ENCODE measurements at places on chromosomes 4 and X. TPM values are rescaled to one million over a fixed set of nuclear protein-coding genes. Genes with fewer than 3 reads are reported as not detected.

TBC1D9 gene
- 0.14 TPM for total RNA-seq

LINC00632 gene
- not detected for total RNA-seq

- no peak for DNase-seq
Measured at GRCh38 chr4:58732973-58733372, 1622.8 kb upstream of the IGFBP7 start.

HMGN5 gene
- 2.8 TPM for total RNA-seq

DMP1 gene
- not detected for total RNA-seq

DNA sequence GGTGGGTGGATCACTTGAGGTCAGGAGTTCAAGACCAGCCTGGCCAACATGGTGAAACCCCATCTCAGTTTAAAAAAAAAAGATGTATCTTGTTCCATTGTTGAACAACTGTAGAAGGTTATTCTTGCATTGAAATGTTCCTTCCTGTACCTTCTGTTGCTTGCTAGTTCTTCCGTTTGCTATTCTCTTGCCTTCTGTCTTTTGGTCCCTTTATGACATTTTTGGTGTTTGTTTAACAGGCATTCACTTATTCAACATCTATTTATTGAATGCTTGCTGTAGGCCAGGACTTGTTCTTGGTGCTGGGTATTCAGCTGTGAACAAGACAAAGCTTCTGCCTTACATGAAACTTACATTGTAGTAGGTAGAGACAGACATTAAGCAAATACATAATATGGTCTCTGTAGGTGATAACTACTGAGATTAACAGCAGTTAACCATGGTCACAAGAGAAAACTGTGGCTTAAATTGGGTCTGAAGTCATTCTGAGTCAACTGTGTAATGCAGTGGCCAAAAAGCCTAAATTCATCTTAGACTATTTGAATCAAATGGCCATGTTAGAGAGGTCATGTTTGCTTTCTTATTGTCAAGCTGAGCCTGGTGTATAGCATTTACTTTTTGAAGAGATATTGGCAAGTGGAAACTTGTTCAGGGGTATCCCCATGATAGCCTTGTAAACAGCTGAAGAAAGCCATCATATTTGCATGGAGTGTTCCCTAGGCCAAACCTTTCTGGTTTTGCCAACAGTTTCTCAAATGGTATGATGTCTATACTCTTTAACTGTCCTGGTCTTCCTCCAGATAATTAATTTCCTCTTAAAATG, 35.6 kb downstream of the GAB1 start:
- no peak for DNase-seq

DNA sequence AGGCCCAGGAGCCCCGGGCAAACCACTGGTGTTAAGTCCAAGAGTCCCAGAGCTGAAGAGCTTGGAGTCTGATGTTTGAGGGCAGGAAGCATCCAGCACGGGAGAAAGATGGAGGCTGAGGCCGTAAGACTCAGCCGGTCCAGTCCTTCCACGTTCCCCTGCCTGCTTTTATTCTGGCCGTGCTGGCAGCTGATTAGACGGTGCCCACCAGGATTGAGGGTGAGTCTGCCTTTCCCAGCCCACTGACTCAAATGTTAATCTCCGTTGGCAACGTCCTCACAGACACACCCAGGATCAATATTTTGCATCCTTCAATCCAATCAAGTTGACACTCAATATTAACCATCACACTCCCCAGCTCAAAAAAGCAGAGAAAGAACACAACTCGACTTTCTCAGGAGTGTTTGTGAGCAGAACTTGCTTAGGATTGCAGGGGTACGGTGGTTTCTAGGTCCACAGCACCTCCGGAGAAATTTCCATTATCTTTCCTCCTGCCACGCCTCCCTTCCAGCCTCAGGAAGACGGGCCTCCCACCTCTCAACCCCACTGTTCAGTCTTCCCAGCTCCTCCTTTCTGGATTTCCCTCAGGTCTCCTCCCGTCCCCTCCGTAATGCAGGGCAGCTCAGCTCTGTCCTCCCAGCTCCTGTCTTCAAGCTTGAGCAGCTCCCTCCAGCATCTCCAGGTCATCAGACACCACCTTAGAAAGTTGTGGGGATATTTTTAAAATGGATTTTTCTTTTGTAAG, 13.3 kb upstream of the TMEM271 start:
- no peak for DNase-seq

- DNase-seq, result no peak
Measured at GRCh38 chrX:41491267-41492004, 44.3 kb downstream of the NYX start.

- DNase-seq, result no peak
Measured at GRCh38 chrX:53082773-53083616, 828 bp downstream of the TSPYL2 start.

GRCh38 chr4:76407440-76408119, 13.4 kb downstream of the CCDC158 start:
- DNase-seq, result no peak

DNA sequence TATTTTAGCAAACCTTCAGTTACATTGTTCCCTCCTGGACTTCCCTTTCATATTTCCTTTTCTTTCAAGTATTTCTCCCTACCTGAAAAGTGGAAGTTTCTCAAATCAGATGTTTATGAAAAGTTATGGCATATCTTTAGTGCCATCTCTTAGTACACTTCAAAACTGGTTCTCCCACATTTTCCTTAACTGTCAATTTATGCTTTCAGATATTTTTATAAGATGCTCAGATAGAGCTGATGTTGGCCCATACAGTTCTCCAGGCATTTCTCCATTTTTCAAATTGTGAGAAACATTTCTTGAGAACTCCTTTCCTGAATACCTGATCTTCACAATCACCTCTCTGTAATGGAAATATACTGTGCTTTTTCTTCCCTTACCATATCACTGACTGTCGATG, 32.5 kb upstream of the AP1AR start:
- DNase-seq, result no peak

GRCh38 chrX:12657433-12657832, 133.8 kb upstream of the PRPS2 start:
- DNase-seq, result no peak

- DNase-seq, result no peak
Measured at GRCh38 chr4:153520801-153521329, 54.7 kb downstream of the TMEM131L start.

GRCh38 chrX:46531442-46531841, 13.8 kb downstream of the ZNF674 start:
- no peak for DNase-seq

DNA sequence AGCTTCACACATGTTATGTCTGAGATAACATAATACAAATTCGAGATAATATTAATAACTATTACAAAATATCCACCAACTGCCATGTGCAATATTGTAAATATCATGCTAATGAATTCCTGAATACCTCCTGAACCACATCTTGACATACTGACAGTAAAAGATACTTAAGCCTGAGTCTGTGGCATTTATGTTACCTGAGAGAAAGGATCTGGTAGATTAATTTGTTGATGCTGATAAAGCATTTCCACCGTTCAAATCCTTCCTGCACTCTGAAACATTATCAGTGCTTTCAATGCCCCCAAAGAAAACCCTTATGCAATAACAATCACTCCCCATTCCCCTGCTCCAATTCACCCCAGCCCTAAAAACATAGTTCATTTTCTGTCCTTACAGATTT, 38.8 kb upstream of the ADGRA3 start:
- no peak for DNase-seq

CCKAR gene
- total RNA-seq, result not detected

GYG2 gene
- total RNA-seq, result not detected

FRMPD4 gene
- not detected for total RNA-seq

GLRA3 gene
- total RNA-seq, result not detected

DNA sequence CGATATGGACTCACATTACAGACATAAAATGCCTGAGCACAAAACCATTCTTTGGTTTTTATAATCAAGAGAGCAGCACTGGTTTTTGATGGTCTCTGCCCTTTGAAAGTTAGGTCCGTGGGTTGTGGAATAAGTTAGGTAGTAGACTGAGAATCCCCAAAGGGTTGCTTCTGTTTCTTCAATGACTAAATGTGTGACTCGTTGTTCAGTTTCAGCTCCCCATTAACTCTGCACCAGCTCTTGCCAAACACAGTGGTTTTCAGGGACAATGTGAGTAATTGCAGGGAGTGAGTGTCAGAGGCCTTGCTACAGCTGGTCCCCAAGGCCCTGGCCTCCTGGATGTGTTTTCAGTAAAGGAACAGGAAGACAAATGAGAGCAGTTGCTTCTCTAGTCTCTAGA, 24.8 kb downstream of the SMIM20 start:
- peak; percentile 64 for DNase-seq

DNA sequence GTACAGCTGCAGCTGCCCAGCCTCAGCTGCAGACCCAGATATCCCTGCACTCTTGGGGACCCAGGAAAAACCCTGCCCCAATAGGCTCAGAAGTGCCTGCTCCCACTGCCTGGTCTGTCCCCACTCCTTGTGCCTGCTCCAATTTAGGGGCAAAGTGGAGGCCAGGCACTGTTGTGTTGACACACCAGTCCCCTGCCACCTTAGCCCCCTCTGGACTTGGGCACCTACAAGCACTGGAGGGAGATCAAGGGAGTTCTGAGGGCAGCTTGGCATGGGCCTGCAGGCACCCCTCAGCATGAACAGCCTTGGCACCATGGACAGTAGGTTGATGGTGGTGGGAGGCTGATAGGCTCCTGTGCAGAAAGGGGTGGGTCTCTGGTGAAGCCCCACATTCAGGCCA, 2020.8 kb upstream of the ADGRL3 start:
- DNase-seq, result no peak

AMBN gene
- not detected for total RNA-seq

- no peak for DNase-seq
Measured at GRCh38 chr4:111399623-111400022, 745.6 kb upstream of the FAM241A start.

PNMA3 gene
- total RNA-seq, result 2.2 TPM

ODAM gene
- not detected for total RNA-seq

DNA sequence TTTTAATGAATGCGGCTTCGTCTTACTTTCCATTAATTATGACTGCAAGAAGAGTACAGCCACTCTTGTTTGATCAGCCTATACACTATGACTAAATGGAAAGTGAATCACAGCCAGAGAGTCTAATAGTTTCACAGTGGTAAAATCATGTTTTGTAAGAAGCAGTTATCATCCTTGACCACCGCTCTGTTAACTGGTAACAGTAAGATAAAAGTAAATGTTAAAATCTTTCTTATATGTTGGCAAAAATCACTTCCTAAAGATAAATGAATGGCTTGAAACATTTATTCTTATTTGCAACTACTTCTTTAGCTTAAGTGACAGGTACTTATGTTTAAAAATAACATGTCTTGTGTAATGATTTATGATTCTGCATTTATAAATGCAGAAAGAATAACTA, 13.2 kb downstream of the GALNT7 start:
- no peak for DNase-seq

TIGD4 gene
- 0.53 TPM for total RNA-seq

DNA sequence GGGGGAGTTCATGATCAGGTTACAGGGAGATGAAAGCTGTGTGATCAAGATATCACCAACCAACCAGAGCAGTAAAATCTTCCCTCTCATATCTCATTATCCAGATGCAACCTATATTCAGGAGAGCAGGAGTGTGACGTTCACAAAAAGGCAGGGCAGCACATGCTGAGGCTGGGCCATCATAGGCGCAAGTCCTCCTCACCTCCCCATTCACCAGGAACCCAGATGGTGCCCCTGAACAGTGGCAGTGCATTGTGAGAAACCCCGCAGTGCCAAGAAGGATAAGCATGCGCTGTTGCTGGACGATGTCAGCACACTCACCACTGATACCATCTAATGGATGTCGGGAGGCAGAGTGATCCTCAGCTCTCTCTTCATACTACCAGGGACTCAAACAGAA, 170.9 kb downstream of the COL25A1 start:
- DNase-seq, result no peak

- DNase-seq, result no peak
Measured at GRCh38 chr4:69859140-69859685, 732 bp downstream of the SULT1E1 start.

AMTN gene
- total RNA-seq, result not detected

- DNase-seq, result no peak
Measured at GRCh38 chr4:77120886-77121508, 36.0 kb upstream of the CCNG2 start.

DNA sequence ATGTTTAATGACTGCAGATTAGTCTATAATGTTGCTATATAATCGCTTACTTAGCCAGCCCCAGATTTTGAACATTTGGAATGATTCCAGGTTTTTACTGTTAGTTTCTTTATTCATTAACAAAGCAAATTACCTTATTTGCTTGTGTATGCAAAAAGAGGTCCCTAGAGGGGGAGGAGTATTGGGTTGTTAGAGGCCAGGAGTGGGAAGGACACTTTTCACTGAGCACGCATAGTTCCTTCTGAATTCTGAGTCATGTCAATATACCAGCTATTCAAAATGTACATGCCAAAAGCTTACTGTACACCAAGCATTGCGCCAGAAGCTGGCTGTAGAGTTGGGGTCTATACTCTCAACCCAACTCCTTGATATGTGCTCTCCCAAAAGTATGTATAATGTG, 5.1 kb upstream of the DGAT2L6 start:
- no peak for DNase-seq

CT45A2 gene
- not detected for total RNA-seq

- no peak for DNase-seq
Measured at GRCh38 chr4:105558277-105558676, 5.9 kb downstream of the ARHGEF38 start.

DIPK2B gene
- total RNA-seq, result not detected

BBS12 gene
- 2.1 TPM for total RNA-seq

DNA sequence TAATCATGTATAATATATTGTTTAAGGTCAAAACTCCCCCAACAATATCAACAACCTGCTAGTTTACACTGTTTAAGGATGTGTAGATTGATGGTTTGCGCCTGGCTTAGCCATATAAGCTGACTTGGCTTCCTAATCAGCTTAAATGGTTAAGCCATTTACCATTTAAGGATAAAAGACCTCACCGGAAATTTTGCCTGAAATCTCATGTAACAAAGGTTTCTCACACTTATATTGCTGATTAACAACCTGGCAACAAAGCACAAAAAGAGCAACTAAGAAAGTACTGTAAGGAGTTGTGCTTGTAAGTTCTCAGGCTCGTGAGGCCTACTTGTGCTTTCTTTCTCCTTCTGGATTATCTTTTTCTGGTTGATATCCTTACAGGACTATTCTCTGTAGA, 485.2 kb downstream of the GABRG1 start:
- DNase-seq, result no peak
